CD4-positive, alpha-beta T cell (primary cell): ENCODE measurements at places on chromosomes 1 and 21.

- no peak for DNase-seq
Observed at GRCh38 chr1:205570796-205571537, 60.8 kb downstream of the ELK4 start.

- peak; percentile 39 for DNase-seq
Observed at GRCh38 chr1:905071-905749, 18.5 kb upstream of the SAMD11 start.

- no peak for DNase-seq
Observed at GRCh38 chr21:31416465-31416864, 72.4 kb upstream of the TIAM1 start.

GRCh38 chr1:207659545-207660153, 14.7 kb downstream of the CR1L start:
- DNase-seq, result no peak

DNA sequence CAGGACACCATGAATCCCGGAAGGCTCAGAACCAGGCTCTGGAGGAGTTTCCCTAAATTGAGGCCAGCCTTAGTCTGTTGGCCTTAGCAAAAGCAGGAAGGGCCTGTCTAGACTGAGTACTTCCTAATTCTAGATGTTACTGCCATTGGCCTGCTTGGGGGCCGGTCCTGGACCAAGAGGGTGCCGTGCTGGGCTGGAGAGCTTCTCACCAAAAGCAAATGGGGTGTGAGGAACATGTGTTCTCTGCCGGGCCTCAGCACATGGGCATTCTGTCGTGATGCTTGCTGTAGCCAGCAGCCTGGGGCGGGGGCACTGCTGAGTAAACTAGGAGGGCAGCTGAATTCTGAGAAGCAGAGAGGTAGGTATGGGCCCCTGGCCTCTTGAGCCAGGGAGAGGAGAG, 35.7 kb upstream of the MAN1C1 start:
- no peak for DNase-seq

DNA sequence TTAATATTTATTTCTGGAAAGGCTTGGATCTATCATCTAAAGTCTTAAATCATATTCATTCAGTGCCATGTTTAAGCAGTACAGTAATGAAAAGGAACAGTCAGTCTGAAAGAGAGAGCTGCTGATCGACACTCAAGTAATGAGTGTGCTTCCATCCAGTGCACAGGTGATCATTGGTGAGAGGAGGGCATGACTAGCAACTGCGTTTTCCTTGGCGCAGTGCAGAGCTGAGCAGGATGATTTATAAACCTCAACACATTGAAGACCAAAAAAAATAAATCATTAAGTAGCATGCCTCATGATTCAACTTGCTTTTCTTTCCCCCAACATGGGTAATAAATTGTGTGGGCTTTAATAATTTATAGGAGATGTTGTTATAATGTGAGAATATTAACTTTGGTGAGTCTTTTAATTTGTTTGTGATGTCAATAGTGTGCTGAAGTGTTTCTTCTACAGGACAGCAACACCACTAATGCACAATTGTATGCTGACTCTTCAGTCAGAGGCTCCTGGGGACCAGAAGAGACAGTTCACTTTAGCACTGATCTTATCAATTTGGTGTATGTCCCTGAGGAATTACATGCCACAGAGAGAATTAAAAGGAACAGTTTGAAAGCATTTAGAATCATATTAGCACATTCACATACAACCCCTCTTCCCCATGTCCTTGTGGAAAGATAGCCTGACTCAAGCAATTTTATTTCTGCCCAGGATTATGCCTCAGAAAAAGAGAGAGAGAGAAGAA, 199.7 kb upstream of the ADGRL2 start:
- no peak for DNase-seq
